CD4-positive, alpha-beta T cell treated with Interleukin-17A for 4 hours (primary cell): ENCODE measurements at places on chromosomes 5 and 9.
A peak's percentile ranks its signal among the peaks of the same experiment; 100 is the strongest.

- peak; percentile 30 for DNase-seq
Observed at GRCh38 chr9:133429641-133430161, 7.5 kb downstream of the ADAMTS13 start.

DNA sequence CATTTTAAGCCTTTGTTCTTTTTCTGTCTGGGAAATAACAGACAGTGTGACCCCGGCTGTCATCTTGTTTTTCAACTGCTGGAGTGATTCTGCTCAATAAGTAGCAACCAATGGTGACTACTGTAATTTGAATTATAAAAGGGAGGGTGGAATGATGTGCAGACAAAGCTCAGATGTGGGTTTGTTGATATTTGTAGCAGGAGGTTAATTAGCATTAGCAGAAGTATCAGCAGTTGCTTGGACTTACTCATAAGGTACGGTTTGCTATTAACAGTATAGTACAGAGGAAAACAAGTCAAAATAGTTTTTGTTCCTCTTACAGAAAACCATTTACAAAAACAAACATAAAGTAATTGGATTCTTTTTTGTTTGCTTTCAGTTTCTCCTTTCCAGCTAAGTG, 140.4 kb downstream of the TUSC1 start:
- DNase-seq = no peak

DNA sequence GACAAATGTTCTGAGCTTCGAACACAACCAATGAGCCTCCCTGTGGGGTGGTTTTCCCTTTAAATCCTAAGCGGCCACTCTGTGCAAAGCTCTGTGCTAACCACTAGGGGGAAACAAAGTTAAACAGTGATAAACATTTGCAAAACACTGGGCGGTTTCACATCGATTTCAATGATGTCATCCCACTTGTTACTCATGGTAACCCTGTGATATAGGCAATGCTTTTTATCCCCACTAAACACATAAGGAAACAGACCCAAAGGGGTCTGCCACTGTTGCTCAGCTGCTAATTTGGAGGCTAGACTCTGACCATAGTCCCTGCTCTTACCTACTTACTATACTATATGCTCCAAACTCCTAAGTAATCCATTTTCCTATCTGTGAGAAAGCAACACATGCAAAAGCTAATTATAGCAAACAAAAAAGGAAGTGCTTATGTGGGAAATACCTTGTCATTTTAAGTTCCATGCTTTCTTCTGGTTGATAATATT, 57.3 kb downstream of the PTPN3 start:
- DNase-seq = peak; percentile 17

- no peak for DNase-seq
Observed at GRCh38 chr9:134960701-134961181, 43.0 kb upstream of the FCN1 start.

DNA sequence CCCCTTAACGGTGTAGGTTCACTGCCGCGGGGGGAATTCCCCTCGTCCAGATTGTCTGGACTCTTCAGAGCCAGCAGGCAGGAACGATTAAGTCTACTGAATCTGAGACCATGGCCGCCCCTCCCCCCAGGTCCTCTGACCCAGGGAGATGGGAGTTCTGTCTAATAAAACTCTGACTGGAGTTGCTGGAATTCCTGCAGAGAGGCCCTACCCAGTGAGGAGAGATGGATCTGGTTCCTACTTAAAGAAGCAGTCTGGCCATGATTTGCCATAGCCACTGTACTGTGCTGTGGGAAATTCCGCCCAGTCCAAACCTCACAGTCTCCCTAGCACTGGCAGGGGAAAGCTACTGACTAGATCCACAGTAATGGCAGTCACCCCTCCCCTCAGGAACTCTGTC, 237.7 kb upstream of the RASA1 start:
- no peak for DNase-seq

- no peak for DNase-seq
Observed at GRCh38 chr5:135337064-135337463, 62.0 kb downstream of the MACROH2A1 start.

GRCh38 chr5:113487416-113487780, 855 bp downstream of the MCC start:
- DNase-seq = peak; percentile 9

- DNase-seq = no peak
Observed at GRCh38 chr9:1794547-1795270, 220.4 kb upstream of the SMARCA2 start.

DNA sequence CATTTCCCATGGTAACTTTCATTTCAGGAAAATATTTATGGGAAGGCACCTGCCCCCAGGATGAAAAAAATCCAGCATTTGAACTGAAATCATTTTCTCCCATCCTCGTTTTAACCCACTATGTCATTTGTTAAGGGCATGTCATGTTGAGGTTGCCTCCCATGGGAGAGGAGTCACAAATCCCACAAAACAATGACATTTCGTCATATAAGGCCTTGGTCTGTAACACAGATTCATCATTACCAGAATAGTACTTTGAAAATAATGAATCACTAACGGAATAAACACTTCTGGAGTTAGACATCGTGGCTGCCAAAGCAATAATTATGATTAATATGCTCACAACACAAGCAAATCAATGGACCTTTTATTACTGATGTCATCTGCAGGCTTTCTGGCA, 274.1 kb downstream of the NDUFS4 start:
- DNase-seq = no peak

DNA sequence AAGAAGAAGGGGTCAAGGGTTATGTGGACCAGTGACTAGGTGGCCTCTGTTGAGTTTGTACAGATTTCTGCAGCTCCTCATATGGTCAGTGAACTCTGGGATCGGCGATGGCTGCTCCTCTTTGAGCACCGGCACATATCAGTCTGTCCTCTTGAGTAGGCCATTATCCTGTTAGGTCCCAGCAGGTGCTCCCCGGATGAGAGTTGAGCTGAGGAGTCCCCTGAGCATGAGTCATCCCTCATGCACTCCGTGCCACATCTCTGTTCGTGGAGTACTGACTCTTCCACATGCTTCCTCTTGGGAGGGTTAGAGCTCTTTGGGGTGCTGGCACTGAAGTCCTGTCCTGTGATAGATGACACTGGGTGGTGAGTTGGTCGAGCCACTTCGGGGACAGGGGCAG, 143.7 kb downstream of the PTTG1 start:
- DNase-seq = no peak

DNA sequence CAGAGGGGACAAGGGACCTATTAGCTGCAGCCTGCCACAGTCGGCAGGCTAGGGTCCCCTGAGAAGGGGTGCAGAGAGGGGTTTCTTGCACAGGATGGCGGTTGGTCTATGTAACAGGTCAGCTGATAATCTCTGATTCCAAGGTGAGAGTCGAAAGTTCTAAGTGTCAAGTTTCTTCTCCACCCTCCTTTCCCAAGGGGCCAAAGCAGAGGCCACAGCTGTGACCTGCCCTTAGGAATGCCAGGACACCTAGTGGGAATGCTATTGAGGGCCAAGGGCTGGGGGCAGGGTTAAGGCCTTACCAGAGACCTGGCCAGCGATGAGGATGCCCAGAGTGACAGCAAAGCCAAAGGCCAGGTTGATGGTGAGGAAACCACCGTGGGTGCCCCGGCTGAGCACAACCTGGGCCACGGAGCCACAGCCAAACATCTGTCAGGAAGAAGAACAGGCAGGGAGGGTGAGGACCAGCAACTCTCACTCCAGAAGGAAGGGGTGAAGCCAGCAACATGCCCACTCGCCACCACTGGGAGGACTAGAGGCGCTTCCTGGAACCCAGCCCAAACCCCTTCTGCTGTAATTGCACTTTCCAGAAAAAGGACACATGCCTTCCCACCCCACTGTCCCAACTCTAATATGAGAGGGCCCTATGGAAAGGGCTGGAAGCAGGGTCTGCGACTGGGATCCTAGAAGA, 3.8 kb downstream of the AQP3 start:
- no peak for DNase-seq

DNA sequence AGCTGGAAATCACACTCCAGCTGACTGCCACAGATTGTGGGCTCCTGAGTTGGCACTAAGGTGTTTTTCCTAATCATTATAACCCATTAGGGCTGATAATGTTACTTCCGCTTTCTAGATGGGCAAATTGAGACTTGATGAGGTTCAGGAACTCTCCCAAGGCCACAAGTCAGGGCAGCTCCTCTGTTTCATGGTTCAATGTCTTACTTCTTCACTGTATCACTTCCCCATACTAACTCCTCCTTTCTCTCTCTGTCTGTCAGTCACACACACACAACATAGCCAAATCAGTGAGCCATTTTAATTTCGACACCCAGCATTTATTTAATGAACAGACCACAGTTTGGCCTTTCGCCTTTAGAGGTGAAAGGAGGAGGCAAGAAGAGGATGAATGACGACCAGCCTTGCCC, 17.8 kb upstream of the TRAF1 start:
- DNase-seq = no peak

- DNase-seq = no peak
Observed at GRCh38 chr5:168314735-168315411, 23.4 kb downstream of the WWC1 start.

- DNase-seq = no peak
Observed at GRCh38 chr5:41708604-41708940, 161.7 kb downstream of the OXCT1 start.

- no peak for DNase-seq
Observed at GRCh38 chr5:147160902-147161700, 73.7 kb upstream of the STK32A start.

- DNase-seq = no peak
Observed at GRCh38 chr5:173114536-173114935, 29.8 kb upstream of the BNIP1 start.
